Non-pigmented ciliary epithelial cell (primary cell): ENCODE measurements at places on chromosomes 4 and X.

- no peak for DNase-seq
These were observed 132.0 kb upstream of the HDX start for GRCh38 chrX:84634201-84634782.

DNA sequence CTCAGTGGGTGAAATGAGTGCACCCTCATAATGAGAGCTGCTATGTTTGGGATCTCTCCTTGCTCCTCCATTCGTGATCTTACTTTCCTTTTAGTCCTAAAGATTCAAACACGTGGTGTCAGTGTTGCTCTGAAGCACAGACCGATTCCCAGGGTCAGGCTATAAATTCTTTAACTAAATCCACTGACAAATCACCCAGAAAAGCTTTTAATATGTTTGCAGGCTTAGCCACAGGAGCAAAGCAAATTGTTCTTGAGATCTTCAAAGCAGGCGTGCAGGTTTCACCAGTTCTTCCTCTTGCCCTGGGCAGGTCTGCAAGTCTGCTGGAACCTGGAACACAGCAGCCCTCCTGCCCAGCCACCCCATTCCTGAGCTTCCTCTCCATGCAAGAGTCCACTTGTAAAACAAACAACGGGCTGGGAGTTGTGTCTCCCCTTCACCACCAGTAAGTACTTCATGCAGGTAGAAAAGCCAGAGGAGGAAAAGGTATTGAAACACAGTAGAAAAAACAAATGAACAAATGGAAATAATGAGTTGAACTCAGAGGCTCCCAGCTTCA lies 70.1 kb upstream of the ENPP6 start:
- DNase-seq = peak; percentile 27

- DNase-seq = peak; percentile 35
These were observed 31.4 kb downstream of the VCX2 start for GRCh38 chrX:8139716-8140115.

DNA sequence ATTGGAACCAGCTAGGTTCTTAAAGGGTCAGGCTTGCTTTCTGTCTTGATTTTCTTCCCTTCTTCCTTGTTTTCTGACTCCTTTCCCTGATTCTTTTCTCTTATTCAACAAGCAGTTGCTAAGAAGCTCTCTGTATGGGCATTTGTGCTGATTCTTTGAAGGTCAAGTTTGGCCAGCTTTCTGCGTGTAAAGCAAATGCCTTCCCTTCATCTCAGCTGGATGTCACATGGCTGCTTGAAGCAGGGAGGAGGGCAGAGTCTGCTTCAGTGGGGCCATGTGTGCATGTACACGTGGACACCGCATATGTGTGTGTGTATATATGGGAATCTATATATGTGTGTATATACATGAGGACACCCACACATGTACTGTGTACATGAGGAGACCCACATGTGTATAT lies 139.9 kb upstream of the ATP6AP2 start:
- no peak for DNase-seq

DNA sequence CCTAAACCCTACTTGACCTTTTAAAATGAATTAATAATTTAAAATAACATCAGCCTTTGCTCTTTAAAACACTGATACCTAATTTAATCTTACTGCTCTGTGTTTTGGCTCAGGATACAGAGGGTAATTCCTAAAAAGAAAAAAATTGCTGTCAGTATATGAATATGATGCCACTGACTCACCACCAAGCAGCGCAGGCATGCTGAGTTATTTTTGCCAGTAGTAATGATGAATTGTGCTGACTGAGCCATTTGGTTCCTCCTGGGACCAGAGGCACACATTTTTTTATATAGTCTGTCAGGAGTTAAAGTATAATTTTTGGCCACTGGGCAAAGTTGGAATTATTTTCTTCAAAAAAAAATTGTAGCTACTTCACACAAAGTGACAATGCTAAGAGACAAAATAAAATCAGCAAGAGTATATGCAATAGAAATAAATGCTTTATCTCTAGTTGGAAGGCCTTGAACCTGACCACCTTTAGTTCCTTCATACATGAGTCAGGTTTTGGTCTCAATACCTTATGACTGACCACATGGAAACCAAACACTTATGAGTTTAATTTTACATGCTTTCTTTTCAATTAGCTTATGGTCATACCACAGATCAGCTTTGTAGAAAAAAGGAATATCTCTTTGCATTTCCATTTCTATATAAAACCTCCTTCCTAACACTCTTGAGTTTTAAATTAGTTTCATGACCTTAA lies 115.1 kb downstream of the PPP3CA start:
- DNase-seq = peak; percentile 61

DNA sequence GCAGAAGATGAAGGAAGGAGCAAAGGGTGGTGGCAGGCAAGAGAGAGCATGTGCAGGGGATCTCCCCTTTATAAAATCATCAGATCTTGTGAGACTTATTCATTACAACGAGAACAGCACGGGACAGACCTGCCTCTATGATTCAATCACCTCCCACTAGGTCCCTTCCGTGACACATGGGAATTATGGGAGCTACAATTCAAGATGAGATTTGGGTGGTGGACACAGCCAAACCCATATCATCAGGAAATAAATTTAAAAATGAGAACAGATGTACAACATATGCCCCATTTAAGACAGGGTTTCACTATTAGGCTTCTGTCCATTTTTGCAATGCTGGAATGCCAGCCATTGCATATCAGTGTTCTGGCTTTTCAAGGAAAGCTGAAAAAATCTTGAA lies 346.7 kb upstream of the SLIT2 start:
- no peak for DNase-seq

DNA sequence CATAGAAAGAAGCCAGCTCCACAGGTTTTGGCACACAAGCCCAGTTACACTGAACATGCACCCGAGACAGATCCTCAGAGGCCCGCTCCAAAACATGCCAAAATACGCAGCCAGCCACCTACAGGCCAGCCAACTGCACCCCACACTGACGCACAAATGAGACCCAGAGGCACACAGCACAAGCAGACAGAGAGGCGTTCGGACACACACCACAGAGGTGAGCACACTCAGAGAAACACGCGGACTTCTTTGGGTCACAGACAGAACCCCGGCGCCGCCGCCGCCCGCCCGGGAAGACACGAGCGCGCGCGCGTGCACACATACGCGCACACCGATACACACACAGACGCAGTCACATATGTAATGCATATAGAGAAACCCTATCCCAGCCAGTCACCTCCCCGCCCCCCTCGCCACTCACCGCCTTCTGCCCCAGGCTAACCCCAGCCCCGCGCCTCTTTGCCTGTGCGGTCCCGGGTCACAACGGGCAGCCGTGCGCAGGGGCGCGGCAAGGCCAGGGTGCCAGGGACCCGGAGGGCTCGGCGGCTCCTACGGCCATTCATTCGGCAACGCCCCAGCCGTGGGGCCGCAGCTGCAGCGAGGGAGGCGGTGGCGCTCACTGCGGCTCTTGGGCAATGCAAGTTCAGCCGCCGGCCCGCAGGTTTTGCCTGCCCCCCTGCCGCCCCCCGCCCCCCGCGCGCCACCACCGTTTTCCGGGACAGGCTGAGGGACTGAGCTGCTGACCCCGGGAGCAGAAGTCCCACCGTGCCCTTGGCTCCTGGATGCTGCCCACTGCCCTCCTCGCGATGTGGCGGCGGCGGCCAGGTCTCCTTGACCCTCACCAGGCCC lies 553 bp downstream of the SEPTIN6 start:
- no peak for DNase-seq

DNA sequence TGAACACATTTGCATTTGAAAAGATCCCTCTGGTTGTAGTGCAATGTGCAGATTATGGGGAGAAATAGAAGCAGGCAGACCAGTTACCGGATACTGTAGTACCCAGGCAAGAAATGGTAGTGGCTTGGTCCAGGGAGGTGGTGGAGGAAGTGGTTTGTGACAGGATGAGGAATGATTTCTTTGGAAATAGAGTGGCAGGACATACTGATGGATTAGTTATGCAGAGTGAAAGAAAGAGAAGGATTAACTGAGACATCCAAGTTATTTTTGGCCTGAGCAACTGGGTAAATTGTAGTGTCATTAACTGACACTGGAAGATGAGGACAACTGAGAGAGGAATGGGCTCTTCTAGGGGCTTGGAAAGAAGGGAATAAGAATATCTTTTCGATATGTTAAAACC lies 139.7 kb downstream of the CFAP299 start:
- no peak for DNase-seq

DNA sequence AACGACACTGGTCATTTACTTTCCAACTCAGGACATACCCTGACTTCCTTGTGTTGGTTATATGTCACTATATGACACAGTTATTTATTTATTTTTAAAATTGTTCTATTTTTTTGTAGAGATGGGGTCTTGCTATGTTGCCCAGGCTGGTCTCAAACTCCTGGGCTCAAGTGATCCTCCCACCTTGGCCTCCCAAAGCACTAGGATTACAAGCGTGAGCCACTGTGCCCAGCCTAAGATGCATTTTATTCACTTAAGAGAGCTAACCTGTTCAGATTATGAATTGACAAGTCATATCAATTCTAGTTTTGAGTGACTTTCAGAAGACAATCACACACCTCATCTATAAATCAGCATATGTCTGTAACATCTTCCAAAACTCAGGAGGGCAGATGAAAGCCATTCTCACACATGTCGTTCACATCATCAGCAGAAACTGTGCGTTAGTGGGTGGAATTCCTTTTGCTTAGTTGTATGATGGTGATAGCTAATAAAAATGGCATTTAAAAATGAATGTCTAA lies 9.4 kb upstream of the RHOH start:
- DNase-seq = no peak

GRCh38 chrX:482192-482701 lies 95.5 kb upstream of the PPP2R3B start:
- no peak for DNase-seq

GRCh38 chrX:13474164-13474516 lies 95.3 kb upstream of the EGFL6 start:
- no peak for DNase-seq

GRCh38 chr4:41465146-41465761 lies 72.7 kb upstream of the LIMCH1 start:
- DNase-seq = no peak

- DNase-seq = no peak
These were observed 551.2 kb upstream of the PABPC5 start for GRCh38 chrX:90883479-90883878.

DNA sequence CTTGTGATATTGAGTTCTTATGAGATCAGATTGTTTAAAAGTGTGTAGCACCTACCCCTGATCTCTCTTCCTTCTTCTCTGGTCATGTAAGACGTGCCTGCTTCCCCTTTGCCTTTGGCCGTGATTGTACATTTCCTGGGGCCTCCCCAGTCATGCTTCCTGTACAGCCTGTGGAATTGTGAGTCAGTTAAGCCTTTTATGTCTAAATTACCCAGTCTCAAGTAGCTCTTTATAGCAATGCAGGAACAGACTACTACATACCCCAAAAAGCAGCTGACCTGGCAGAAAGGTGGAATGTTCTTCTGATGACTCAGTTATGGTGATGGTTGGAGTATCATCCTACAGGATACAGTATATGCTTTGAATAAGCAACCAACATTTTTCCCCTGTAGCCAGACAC lies 11.4 kb upstream of the MCUB start:
- DNase-seq = peak; percentile 78

DNA sequence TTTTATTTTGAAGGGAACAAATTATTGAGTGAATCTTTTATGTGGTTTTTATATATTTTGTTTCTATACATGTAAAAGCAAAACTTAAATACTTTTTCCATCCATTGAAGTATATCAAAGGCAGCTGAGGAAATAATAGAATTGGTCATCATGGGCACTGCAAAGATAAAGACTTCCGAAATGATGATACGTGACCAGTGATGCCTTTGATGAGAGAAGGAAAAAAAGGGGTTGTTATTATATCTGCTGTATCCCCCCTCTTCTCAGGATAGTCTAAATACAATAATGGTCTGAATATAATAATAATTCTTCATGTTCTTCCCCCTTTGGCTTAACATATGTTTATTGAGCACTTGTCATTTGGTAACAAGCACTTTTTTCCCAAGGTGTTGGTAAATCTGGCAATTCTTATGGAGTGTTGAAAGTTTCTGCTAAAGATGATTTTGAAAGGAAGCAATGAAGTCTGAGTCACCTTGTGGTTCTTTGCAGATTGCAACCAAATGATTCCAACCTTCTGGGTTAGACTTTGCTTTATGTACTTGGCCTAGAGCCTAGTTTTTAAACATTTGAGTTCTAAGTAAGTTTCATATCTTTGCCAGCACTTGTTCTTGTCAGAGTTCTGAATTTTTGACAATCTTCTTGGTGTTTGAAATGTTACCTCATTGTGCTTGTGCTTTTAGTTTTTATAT lies 60.8 kb downstream of the USP9X start:
- peak; percentile 55 for DNase-seq

GRCh38 chr4:164872481-164872880 lies 4.5 kb upstream of the APELA start:
- no peak for DNase-seq

DNA sequence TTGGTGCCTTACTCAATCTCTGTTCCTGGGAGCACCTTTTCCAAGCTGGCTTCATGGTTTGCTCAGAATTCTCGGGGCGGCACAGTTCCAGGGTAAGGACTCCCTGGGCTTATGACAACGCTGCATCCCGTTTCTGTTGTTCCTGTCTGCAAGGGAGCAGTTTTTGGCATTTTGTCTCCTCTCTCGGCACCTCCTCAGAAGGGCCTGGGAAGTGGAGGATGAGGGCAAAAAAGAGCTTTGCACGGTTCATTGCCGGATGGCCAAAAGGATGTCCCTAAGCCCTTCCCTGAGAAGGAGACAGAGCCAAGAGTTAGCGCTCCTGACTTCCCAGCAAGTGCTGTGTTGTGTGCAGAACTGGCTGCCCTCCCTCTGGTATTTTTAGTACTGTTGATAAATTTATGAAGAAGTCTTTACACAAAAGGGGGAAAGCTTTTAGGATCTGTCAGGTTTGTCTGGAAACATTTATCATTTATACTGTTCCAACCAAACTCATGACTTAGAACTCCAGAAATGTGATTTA lies 13.4 kb downstream of the SRD5A3 start:
- no peak for DNase-seq

GRCh38 chr4:99645036-99645435 lies 12.6 kb downstream of the C4orf54 start:
- no peak for DNase-seq

- no peak for DNase-seq
These were observed 4.2 kb upstream of the ABCG2 start for GRCh38 chr4:88162626-88163025.

GRCh38 chrX:129496625-129497024 lies 26.7 kb downstream of the SMARCA1 start:
- no peak for DNase-seq

GRCh38 chrX:2324151-2324550 lies 176.6 kb downstream of the DHRSX start:
- no peak for DNase-seq

- DNase-seq = peak; percentile 4
These were observed 3.0 kb upstream of the NXT2 start for GRCh38 chrX:109533631-109534030.
